Colonic mucosa (tissue), 4 donors: ENCODE measurements at places on chromosomes 5 and 9. TPM values are rescaled to one million over a fixed set of nuclear protein-coding genes. Genes with fewer than 3 reads are reported as not detected.

Gene CMBL
- total RNA-seq = 123 TPM

Gene GARNL3
- total RNA-seq = 4.1 TPM

Gene SH3PXD2B
- 12.2 TPM for total RNA-seq

Gene SLC34A1
- total RNA-seq = not detected
